Suprapubic skin (tissue), 4 donors: ENCODE measurements at places on chromosomes 1 and 21.
A peak's percentile ranks its signal among the peaks of the same experiment; 100 is the strongest.

- DNase-seq: no peak
Measured at GRCh38 chr1:231206856-231207255, 34.2 kb upstream of the GNPAT start.

GRCh38 chr21:23308741-23309140 is 2298.5 kb downstream of the MRPL39 start:
- DNase-seq: no peak

DNA sequence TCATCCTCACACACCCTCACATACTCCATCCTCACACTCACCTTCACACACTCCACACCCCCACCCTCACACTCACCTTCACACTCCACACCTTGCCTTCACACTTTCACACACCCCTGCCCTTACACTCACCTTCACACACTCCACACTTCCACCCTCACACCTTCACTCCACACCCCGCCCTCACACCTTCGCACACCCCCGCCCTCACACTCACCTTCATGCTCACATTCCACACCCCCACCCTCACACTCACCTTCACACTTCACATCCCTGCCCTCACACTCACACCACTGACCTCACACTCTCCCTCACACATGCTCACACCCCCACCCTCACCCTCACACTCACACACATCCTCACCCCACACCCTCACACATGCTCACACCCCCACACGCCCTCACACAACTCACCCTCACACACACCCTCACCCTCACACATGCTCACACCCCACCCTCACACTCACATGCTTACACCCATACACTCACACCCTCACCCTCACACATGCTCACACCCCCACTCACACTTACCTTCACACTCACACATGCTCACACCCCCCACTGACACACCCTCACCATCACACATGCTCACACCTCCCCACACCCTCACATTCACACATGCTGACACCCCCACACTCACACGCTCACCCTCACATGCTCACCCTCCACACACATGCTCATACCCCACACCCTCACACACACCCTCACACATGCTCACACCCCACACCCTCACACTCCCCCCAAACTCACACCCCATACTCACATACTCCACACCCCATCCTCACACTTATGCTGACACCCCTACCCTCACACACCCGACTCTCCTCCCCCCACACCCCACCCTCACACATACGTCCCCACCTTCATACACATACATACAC is 44.5 kb upstream of the EDN2 start:
- DNase-seq: peak; percentile 36

DNA sequence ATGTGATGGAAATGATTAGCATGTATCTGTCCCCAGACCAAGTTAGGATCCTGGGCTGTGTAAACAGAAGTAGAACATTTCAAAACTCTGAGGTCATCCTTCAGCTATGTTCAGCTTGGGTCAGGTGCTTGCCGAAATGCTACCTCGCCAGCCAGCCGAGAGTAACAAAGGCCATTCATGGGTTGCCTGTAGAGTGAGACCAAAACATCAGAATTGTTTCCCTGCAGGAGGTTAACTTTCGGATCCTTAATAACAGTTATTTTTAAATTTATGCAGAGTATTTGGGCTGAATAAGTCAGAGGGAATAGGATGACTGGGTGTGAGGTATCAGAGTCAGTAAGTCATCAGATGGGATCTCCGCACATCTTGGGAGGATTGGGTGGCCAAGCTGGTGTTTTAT is 35.6 kb downstream of the SMYD2 start:
- no peak for DNase-seq

- no peak for DNase-seq
Measured at GRCh38 chr1:145947551-145947950, 10.3 kb downstream of the LIX1L start.

GRCh38 chr1:185532856-185533255 is 201.3 kb upstream of the HMCN1 start:
- DNase-seq: no peak

- DNase-seq: no peak
Measured at GRCh38 chr1:236800002-236800620, 5.0 kb downstream of the MTR start.

DNA sequence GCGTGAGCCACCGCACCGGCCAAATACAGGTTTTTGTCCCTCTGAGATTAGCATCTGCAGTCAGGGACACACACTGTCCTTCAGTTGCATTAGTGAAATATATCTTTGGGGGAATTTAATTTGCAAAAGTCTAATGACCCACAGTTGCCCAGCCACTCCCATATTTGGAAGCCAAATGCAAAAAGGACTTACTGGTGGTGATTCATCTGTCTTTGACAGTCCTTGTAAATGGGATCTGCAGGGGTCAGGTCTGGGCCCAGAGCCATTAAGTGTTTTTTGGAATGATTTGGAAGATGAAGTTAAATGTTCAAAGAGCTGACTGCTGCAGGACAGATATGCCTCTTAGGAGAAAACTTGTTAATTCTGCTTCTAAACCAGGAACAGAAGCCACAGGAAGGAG is 44.6 kb upstream of the DNASE2B start:
- DNase-seq: no peak

- DNase-seq: no peak
Measured at GRCh38 chr1:89538361-89538760, 13.7 kb downstream of the LRRC8B start.

- peak; percentile 78 for DNase-seq
Measured at GRCh38 chr21:25639551-25640201, 618 bp downstream of the JAM2 start.

DNA sequence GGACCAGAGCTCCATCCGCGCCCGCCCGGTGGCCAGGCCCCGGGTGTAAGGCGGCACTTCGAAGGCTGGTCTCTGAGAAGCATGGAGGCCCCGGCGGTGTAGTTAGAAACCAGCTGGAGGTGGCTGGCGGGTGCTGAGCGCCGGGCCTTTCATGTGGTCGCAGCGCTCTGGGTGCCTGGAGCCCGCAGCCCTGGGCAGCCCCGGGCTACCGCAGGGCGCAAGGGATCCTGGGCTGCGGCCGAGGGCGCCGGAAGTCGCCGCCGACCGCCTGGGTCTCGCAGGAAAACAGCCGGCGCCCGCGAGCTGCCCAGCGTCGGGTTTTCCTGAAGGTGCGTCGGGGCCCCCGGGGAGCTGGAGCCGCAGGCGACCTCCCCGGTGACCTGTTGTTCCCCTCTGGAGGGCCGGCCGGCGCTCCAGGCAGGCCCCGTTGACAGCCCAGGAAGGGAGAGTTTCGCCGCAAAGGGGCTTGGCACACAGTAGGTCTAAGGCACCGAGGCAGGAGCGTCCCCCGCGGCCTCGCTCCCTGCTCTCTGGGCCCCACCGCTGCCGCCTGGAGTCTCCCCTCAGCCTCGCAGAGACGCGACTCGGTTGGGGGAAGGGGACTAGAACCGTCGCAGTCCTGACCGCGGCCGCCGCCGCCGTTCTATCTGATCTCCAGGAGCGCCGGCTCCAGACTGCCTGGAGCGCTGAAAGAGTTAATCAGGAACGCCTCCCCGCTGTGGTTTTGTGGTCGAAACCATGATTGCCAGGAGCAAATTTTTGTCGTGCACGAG is 2.7 kb downstream of the GRHL3 start:
- peak; percentile 83 for DNase-seq

- DNase-seq: no peak
Measured at GRCh38 chr1:19462781-19463503, 22.4 kb downstream of the CAPZB start.

GRCh38 chr21:34871026-34871908 is 177.8 kb downstream of the RUNX1 start:
- no peak for DNase-seq

GRCh38 chr1:200473698-200474371 is 64.0 kb upstream of the ZNF281 start:
- DNase-seq: no peak

- no peak for DNase-seq
Measured at GRCh38 chr21:43578677-43579303, 80.5 kb downstream of the HSF2BP start.

GRCh38 chr1:240801442-240801841 is 189.5 kb upstream of the GREM2 start:
- DNase-seq: no peak

DNA sequence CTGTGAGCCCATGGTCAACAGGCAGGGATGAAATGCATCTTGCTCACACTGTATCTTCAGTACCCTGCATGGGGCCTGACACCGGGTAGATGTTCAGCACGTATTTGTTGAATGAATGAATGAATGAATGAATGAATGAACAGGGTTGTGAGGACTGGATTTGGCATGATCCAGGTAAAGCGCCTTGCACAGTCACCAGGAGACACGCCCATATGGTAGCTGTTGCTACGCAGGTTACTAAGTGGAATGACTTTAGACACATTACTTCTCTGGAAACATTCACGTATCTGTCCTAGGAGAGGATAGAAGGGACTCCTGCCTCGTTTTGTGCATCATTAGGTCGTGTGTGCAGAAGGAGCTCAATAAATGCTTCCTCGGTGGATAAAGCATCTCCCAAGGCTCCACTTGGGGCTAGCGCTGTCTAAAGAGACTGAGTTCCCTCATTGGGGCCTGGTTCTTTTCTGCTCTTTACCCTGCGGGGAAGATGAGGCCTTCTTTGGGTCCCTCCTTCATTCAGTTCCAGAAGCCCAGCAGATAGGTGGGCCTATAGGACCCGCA is 54.2 kb downstream of the NDUFS5 start:
- no peak for DNase-seq

GRCh38 chr21:26962621-26963181 is 4.2 kb downstream of the ADAMTS5 start:
- no peak for DNase-seq

DNA sequence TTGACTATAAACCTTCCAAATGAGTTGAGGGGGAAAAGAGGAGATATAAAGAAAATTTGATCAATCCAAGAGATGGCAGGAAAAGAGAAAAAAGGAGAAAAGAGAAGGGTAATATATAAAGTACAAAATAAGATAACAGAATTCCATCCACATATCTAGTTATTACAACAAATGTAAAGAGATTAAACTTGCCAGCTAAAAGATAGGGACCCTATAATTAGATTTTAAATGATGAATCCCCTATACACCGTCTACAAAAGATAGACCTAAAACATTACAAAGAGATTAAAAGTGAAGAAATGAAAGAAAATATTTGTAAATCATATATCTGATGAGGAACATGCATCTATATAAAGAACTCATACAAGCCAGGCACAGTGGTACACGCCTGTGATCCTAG is 63.1 kb downstream of the CHD5 start:
- DNase-seq: no peak

DNA sequence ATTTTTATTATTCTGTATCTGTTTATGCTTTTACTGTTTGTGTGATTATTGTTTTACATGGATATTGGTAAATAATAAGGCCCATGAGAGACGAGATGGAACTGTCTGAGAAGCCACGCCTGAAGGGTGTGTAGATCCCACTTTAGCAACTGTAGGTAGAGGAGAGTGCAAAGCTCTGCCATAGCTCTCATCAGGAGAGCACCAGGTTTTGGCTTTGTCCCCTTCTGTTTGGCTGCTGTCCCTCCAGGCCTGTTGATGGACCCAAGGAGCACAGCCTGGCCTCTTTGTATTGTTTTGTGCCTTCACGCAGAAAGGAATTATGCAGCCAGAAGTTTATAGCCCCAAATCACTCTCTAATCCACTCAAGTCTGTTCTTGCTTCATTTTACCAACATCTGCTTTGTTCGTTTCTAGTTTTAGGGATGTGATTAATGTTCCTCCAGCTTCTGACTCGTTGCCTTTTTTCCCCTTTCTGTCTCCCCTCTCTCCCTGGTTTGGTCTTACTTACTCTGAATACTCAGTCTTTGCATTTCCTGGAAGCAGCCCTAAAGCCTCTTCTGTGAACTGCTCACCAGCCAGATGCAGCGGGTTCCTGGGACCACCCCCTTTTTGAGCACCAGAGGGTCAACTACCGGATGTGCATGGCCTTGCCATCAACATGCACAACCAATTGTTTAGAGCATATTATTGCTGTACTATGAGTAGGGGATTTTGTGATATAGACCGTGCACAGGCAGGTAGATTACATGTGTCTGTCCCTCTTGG is 127.3 kb downstream of the HHAT start:
- DNase-seq: no peak

GRCh38 chr21:14438211-14438610 is 55.3 kb upstream of the HSPA13 start:
- no peak for DNase-seq

DNA sequence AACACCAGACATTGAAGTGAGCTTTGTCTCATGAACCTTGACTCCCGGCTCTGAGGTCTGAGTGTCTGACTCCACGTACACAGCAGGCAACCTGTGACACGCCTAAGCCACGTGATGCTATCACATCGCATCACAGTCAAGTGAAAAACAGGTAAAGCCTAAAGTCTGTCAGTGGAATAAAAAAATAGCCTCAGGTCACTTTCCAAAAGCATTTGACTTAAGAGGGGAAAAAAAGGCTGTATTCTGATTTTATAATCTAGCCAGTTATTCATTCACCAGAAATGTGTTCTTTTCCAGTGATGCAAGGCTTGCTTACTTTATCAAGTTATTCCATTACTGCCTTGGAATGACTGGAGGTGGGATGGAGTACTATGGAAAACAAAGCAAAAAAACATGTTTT is 163.2 kb upstream of the HMCN1 start:
- DNase-seq: no peak

- peak; percentile 21 for DNase-seq
Measured at GRCh38 chr1:44025816-44026215, 5.4 kb downstream of the SLC6A9 start.

- DNase-seq: no peak
Measured at GRCh38 chr1:156444407-156445001, 56.1 kb downstream of the MEF2D start.

- DNase-seq: no peak
Measured at GRCh38 chr1:9875636-9876000, 34.5 kb downstream of the CTNNBIP1 start.

DNA sequence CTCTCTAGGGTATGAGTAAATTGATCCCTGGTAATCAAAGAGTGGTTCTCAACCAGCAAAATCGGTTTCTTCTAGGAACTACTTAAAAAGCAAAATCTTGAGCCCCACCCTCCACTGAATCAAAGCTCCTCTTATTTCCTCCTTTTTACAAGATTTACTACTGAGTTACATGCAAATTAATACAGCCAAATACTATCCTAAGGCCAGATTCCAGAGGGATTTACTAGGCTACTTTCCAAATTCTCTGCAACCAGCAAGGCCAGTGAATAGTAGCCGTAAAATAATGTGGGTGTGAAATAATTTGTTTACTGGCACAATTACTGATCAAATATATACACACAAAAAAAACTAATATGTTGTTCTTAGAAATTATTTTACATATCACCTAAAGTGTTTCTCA is 1583.8 kb downstream of the NCAM2 start:
- no peak for DNase-seq

GRCh38 chr21:39483917-39484316 is 32.1 kb downstream of the SH3BGR start:
- DNase-seq: no peak

- DNase-seq: no peak
Measured at GRCh38 chr1:224106568-224107281, 7.2 kb upstream of the FBXO28 start.

- no peak for DNase-seq
Measured at GRCh38 chr1:178389441-178389840, 107.3 kb downstream of the CLEC20A start.
